Anterior cingulate cortex (tissue), 58 donors: ENCODE measurements at places on chromosomes 1 and 21.

GRCh38 chr1:207115269-207115668 lies 11.2 kb downstream of the C4BPA start:
- no peak for DNase-seq

GRCh38 chr21:36113647-36114428 lies 21.0 kb upstream of the CBR3 start:
- no peak for DNase-seq

GRCh38 chr1:116151739-116152576 lies 40.8 kb downstream of the MAB21L3 start:
- peak; percentile 66 for DNase-seq

DNA sequence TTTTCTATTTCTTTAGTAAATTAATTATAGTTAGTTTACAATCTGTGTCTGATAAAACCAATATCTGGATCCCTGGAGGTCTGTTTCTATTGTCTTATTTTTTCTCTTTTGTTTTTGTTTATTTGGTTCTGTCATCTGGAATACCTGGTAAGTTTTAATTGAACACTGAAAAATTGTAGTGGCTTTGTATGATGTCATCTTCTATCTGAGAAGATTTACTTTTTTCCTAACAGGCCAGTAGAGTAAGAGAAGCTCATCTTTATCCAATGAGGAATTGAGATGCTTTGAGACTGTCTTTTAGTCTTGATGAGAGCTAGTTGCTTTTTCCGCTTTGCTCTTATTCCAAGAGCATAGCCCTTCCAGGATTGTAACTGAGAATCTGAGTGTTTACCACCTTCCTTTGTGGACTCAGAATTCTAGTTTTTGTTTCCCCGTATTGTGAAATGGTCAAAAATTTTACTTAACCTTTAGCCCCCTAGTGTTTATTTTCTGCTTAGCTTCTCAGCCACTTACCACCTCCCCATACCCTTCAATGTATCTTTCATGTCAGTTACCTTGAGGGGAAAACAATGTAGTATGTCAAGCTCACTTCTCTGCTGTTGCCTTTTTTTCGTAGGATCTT lies 25.0 kb downstream of the PTGFRN start:
- no peak for DNase-seq

DNA sequence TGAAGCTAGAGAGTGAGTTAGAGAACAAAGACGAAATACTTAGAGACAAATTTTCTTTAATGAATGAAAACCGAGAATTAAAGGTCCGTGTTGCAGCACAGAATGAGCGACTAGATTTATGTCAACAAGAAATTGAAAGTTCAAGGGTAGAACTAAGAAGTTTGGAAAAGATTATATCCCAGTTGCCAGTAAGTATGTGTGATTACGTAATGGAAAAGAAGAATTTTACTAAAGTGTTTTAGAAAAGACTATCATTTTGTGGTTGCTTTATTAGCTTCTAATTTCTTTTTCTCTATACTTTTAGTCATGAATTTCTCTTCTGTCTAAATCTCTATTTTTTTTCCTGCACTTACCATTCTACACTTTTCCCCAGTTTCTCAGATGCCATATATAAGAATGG lies 26.7 kb downstream of the CCDC18 start:
- DNase-seq: no peak
